T-cell (primary cell): ENCODE measurements at places on chromosomes 12 and 14. TPM values are rescaled to one million over a fixed set of nuclear protein-coding genes. Genes with fewer than 3 reads are reported as not detected.
A peak's percentile ranks its signal among the peaks of the same experiment; 100 is the strongest.

PPP1R3E gene
- total RNA-seq, result 40.8 TPM

DNA sequence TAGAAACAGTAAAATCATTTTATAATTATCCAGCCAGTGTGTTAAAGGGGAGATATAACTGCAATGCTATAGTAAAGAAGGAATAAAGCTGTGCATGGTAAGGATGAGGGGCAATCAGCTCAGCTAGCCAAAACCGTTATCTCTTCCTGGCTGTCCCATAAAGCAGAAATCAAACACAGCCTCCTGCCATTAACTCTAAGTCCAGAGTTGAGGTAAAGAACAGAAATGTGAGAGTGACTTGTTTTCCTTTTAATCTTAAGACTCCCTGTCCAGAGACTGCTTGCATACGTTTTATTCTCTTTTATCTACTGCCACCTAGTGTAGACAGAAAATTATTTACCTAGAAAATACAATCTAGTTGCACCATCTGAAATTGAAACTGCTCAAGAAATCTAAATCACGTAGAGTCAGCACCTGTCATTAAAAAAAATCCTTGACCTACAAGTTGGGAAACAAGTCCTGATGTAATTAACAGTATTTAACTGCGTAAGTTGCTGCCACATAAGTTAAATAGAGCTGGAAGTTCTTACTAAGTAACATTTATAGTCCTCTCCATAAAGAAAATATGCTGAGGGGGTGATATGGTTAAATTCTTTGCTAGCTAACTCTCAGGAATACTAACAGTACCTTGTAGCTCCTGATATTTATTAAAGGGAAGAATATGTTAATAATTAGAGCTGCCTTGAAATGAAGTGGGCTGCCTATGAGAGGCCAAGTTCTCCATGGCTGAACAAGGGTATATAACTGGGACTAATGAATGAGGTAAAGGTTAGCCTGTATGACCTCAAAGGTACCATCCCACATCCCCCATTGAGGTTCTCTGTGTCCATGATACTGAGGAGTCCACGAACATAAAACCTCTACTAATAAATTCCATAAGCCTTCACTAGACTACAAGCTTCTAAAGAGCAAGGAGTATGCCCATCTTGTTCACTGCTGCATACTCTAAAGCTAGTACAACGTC lies 62.7 kb downstream of the GALNT4 start:
- peak; percentile 66 for DNase-seq

KCNC2 gene
- not detected for total RNA-seq

WDHD1 gene
- total RNA-seq, result 5.5 TPM

- no peak for DNase-seq
Measured at GRCh38 chr12:107616941-107617340, 68.7 kb upstream of the PWP1 start.

C12orf56 gene
- not detected for total RNA-seq

- DNase-seq, result no peak
Measured at GRCh38 chr12:101854747-101855146, 22.6 kb upstream of the DRAM1 start.

GRCh38 chr12:47189728-47190127 lies 110.0 kb upstream of the AMIGO2 start:
- no peak for DNase-seq

DNA sequence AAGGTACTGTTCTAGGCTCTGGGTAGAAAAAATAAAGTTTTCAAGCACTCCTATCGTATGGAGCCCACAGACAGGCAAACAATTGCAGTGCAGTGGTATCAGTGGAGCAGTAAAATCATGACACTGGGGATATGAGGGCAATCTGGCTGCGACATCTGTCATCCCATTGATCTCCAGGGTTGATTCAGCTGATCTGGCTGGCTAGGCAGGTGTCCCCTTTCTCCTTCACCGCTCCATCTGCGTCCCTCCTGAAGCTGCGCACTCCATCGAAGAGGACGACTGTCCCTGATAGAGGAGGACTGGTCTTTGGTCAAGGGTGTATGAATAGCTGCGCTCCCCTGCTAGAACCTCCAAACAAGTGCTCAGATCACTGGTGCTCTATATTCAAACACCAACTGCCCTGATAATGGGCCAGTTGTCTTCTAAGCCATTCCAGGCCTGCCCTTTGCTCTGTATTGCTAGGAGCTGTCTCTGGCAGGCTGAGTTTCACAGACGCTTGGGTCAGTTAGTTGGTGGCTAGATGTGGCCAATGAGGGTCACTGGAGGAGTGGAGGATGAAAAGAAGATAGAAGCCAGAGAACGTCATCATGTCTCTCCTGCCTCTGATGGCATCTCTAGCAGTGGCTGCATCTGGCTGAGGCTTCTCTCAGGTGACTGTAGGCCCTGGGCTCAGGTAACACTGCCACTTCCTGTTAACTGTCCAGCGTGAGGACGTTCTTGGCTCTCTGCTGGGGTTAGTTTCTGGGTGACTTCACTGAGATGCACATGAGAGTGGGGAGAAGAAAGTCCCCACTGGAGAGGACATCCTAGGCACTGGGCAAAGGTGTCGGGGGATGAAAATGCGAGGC lies 205.0 kb upstream of the FOXN3 start:
- no peak for DNase-seq

GRCh38 chr14:92481811-92482555 lies 31.6 kb upstream of the RIN3 start:
- no peak for DNase-seq

SMIM41 gene
- not detected for total RNA-seq

- DNase-seq, result no peak
Measured at GRCh38 chr12:40107803-40108620, 2.1 kb upstream of the SLC2A13 start.

GRCh38 chr12:29287622-29288021 lies 93.3 kb downstream of the ERGIC2 start:
- no peak for DNase-seq

GRCh38 chr12:48296586-48297282 lies 54.0 kb downstream of the ZNF641 start:
- no peak for DNase-seq

CMKLR1 gene
- total RNA-seq, result 1.2 TPM

DNA sequence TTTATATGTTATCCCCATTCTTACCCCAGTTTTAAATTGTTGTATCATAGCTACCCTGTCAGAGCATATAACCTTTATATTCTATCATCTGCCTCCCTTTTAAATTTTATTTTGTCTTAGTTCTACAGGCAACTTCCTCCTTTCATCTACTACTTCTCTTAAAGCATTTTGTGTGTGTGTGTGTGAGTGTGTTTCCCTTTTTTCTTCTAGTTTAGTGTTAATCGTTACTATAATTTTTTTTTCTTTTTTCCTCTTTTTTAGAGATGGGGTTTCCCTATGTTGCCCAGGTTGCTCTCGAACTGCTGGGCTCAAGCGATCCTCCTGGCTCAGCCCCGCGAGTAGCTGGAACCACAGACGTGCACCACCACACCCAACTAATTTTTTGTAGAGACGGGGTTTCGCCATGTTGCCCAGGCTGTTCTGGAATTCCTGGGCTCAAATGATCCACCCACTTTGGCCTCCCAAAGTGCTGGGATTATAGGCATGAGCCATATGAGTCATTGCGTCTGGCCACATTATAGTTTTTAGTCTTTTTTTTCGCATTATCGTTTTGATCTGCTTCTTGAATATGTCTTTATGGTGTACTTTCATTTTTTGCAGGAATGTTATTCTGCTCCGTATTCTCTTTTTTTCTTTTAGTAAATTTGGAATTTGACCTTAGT lies 33.1 kb upstream of the FBXO34 start:
- DNase-seq, result no peak

DNA sequence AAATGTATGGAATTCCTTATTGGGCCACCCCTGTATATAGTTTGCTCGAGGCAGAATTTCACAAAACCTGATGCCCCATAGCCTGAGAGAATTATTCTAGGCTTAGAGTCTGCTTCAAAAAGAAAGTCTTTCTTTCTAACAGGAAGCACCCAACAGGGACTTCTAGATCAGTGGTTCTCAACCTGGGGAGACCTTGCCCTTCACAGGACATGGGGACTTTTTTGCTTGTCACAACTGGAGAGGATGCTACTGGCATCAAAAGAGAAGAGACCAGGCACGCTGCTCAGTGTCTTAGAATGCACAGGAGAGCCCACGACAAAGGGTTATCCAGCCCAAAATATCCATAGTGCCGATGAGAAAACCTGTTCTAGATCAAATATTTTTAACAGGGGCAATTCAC lies 18.9 kb downstream of the WSB2 start:
- DNase-seq, result no peak

GRCh38 chr12:21551841-21552465 lies 25.9 kb downstream of the SPX start:
- no peak for DNase-seq

CCDC196 gene
- not detected for total RNA-seq

- no peak for DNase-seq
Measured at GRCh38 chr12:27199638-27200300, 44.3 kb upstream of the STK38L start.

LRP1-AS gene
- total RNA-seq, result not detected

GRCh38 chr12:109258607-109259544 lies 50.2 kb downstream of the FOXN4 start:
- no peak for DNase-seq

- DNase-seq, result no peak
Measured at GRCh38 chr12:51687177-51687576, 96.1 kb downstream of the SCN8A start.

GRCh38 chr14:99268810-99269707 lies 2.9 kb downstream of the BCL11B start:
- DNase-seq, result no peak

DNA sequence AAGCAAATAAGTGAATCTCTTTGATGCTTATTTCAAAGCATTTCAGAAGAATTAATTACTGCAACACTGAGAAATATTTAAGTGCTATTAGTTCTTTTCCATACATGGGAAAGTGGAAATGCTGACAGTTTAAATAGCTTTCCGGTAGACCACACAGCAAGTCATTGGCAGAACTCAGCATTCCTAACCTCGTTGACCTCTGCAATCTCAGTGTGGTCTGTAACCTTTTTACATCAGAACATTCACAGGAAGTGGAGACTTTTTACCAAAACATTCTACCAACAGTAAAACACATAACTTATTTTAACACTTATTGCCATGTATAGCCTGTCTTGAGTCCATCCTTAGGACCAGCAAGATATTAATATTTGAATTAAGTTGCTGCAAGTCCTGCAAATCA lies 249.5 kb upstream of the DCN start:
- DNase-seq, result no peak

GRCh38 chr14:78519863-78520262 lies 349.7 kb downstream of the NRXN3 start:
- no peak for DNase-seq

DNA sequence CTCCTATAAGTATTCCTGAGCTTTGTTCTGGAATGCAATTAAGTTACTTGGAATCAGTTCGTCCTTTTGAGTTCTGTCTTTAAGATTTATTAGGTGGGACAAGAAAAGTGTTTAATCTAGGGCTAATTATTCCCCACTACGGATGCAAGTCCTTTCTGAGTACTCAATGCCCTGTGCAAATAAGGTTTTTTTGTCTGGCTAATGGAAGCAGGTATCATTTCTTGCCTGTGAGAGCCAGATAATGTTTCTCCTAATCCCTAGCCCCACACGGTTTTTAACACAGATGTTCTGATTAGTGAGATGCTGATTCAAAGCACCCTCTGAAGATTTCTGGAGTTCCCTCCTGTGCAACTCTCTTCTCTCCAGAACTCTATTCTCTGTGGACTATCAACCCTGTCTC lies 296.6 kb upstream of the PRICKLE1 start:
- no peak for DNase-seq

- DNase-seq, result no peak
Measured at GRCh38 chr12:23944067-23944466, 5.4 kb downstream of the SOX5 start.

GRCh38 chr14:94904636-94905035 lies 134.7 kb upstream of the GSC start:
- no peak for DNase-seq

CEP170B gene
- 8.4 TPM for total RNA-seq

- no peak for DNase-seq
Measured at GRCh38 chr14:68246074-68246785, 426.7 kb downstream of the RAD51B start.

ADAMTS20 gene
- total RNA-seq, result not detected

C1QL4 gene
- not detected for total RNA-seq

EXOC3L4 gene
- total RNA-seq, result not detected

PLCZ1 gene
- total RNA-seq, result not detected

RAD51B gene
- 30.0 TPM for total RNA-seq

DNA sequence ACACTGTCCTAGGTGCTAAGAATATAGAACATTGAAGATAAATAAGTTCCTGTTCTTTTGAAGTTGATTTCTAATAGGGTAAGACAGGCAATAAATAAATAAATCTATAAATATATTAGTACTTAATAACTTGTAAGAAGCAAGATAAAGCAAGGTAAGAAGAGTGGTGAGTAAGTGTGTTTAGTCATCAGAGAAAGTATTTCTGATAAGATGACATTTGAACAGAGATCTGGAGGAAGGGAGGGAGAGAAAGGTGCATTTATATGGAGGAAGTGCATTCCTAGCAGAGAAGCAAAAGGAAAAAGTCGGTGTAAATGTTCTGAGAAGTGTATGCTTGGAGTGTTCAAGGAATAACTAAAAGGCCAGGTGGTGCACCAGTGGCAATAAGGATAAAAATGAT lies 184.4 kb upstream of the GRIP1 start:
- no peak for DNase-seq

CMA1 gene
- not detected for total RNA-seq

GRCh38 chr14:67564236-67564635 lies 31.1 kb downstream of the PLEKHH1 start:
- DNase-seq, result no peak

DNA sequence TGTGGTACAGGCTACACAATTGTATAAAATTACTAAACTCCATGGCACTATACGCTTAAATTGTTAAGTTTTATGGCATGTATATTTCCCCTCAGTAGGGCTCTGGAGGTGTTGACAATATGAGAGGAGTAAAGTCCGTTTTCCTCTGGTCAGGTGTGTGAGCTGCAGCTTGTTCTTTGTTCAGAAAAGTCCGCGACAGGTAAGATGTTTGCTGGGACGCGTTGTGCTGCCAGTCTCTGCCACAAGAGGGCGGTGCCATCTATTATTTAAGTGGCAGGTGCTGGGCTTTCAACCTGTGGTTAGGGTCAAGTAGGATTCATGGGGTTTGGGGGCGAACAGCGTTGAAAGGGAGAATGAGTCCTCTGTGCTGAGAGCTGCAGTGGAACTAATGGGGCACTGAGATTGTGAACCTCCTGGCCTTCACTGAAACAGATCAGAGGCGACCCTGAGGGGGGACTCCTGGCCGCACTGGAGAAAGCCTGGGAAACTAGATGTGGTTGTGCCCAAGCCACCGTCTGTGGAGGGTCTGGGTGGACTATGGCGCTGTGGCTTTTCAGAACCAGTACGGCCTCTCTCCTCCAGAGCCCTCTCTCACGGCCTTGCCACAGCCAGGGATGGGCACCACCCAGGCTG lies 179.0 kb downstream of the SLC15A4 start:
- DNase-seq, result no peak

DNA sequence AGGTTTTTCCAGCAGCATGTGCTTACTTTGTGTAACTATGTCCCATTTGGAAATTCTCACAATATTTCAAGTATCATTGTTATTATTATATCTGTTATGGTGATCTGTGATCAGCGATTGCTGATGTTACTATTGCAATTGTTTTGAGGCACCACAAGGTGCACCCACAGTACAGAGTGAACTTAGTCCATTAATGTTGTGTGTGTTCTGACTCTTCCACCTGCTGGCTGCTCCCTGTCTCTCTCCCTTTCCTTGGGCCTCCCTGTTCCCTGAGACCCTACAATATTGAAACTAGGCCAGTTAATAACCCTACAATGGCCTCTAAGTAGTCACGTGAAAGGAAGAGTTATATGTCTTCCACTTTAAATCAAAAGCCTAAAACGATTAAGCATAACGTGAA lies 153.9 kb downstream of the PIK3C2G start:
- DNase-seq, result no peak
